ENCODE measurements at places on chromosomes 13 and 19.

GRCh38 chr19:41919948-41920712, 8.1 kb downstream of the ERFL start:
- no peak for DNase-seq

DNA sequence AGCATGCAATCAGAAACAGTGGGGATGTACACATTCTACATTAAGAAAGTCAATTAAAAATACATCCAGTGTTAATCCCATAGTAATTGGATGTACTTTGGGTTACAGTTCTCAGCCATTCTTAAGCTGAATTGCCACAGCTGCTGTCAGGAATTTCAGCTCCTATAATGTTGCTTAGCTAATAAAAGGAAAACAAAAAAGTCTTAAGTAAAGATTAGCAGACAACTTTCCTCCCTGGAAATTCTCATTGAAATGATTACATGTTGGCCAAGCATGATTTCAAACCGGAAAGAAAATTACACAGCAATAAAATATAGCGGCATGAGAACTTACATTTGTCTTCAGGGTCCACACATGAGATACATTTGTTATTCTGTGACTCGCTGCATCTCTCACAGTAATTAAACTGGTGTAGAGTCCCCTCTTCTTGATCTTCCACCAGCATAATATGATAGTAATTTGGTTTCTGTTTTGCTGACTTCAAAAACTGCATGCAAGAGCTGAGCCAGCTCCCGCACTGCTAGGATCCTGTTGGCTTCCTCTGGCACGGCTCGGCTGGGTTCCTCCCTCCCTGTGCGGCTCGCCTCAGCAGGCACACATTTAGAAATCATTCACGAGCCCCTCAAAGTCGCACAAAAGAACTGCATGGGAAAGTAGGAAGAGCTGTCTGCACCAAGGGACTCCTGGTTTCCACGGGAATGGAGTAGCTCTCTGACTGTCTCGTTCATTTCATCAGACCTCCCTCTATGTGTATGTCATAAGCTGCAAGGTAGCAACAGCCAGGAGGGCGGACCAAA, at the start of gene HTR2A:
HTR2A (minus strand) TSS at position 713 of the 797 bp plus-strand sequence. CDS start 1,147 bp downstream, outside the sequence.
- no peak for DNase-seq

DNA sequence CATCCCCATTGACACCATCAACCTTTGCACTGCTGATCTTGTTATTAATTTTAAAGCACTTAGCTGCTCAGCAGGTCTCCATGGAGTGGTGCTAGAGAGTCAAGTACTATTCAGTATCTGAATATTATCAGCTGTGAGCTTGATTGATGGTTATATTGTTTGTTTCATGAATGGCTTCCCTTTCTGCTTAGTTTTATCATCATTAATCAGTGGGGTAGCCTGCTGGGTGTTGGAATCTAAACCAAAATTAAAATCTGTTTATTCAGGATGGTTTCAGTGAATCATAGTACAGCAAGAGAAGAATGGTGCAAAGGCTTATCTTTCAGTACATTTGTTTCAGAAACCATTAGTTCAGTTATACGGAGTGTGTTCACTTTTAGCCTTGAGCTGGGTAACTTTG, 42.5 kb upstream of the SCEL start:
- no peak for DNase-seq

- no peak for DNase-seq
Observed at GRCh38 chr13:97629601-97630272, 195.8 kb downstream of the RAP2A start.

- DNase-seq, result no peak
Observed at GRCh38 chr19:33221638-33222037, 4.0 kb downstream of the SLC7A10 start.

- no peak for DNase-seq
Observed at GRCh38 chr13:29771247-29771646, 79.2 kb downstream of the UBL3 start.

- DNase-seq, result no peak
Observed at GRCh38 chr13:90365130-90365529, 982.4 kb upstream of the MIR17HG start.

DNA sequence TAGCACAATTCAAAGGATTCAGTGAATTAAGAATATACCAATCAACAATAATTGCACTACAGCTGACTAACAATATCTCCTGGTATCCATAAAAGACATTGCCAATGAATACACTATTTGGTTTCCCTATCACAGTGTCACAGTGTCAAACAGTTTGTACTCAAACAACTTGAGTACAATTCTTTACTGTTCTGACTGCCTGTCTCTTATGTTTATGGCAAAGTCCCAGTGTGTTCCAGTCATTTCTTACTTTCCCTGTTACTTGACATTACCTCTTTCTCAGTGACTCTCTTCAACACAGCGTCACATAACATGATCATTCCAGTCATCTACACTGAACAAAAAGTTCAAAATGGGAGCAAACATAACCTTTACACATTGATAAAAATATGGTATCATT, 21.2 kb upstream of the RNASEH2B start:
- no peak for DNase-seq

DNA sequence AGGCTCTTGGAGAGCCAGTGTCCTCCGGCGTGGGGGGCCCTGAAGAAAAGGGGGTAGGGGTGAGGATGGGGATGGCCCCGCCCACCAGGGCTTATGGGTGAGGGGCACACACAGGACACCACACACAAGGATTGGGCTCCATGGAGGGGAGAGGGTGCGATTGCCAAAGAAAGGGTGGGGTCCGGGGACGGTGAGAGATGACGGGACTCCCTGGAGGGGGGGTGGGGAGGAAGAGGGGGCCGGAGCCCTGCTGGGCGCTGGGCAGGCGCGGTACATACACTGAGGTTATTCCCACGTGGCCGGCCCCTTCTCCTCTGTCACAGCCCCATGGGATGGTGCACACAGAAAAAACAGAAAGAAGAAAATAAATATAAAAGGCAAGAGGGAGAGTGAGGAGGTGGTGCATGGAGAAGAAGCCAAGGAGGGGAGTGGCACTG, 60.1 kb downstream of the IER2 start:
- no peak for DNase-seq

DNA sequence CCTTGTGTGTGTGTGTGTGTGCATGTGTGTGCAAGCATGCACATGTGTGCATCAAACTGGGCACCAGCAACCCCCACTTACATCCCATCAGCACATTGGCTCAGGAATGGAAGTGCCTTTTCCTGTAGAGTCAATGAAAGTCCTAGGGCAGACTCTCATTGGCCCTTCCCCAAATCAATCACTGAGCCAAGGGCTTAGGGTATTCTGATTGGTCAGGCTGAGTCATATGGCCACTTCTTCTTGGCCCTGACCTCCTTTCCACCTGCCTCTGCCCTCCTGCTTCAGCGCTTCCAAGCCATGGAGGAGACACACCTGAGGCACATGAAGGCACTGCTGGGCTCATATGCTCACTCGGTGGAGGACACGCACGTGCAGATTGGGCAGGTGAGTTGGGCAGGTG, 20.9 kb downstream of the FCHO1 start:
- no peak for DNase-seq

DNA sequence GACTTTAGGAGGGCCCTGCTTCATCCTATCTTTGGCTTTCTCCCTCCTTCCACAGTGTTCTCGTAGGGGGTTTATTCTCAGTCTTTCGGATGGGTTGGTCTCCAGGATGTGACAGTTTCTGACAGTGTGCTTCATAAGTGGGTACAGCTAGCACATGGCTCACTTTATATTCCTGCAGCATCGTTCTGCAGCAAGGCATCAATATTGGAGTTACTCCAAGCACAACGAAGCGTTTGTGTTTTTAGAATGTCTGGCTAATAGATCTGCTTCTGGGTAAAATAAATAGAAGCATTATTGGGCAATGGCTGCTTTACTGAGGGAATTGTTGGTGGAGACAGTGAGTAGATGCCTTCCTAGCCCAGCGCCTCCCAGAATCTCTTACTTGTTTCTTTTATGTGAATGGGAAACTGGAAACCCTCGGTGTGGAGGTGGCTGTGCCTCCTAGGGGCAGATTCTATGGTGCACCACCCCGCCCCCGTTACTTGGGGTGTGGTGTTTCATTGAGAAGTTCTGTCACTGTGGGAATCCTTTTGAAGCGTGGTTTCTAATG, 2.0 kb downstream of the FARP1 start:
- DNase-seq, result no peak

DNA sequence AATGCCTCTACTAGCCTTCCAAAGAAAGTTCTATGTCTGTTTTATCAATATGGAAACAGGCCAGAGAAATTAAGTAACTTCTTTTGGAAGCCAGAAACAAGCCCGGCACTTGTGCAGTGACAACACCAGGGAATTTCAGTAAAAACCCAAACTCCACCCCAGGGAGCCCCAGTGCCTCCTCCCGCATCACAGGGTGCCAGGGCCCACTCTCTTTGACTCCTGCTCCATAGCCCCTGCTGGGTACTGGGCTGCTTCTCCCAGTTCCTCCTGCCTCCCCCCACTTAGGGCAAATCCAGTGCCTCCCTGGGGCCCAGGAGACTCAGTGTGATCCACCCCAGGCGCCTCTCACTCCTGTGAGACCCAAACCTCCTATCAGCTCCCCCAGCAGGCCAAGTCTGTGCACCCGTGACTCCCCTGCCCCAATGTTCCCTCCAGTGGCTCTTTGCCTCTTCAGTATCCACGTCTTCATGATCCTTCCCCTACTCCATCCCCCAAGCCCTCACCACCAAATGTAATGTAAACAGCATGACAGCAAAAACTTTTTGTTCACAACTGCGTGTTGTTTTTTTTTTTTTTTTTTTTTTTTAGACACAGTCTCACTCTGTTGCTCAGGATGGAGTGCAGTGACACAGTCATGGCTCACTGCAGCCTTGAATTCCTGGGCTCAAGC, 2.3 kb upstream of the FFAR3 start:
- DNase-seq, result no peak

DNA sequence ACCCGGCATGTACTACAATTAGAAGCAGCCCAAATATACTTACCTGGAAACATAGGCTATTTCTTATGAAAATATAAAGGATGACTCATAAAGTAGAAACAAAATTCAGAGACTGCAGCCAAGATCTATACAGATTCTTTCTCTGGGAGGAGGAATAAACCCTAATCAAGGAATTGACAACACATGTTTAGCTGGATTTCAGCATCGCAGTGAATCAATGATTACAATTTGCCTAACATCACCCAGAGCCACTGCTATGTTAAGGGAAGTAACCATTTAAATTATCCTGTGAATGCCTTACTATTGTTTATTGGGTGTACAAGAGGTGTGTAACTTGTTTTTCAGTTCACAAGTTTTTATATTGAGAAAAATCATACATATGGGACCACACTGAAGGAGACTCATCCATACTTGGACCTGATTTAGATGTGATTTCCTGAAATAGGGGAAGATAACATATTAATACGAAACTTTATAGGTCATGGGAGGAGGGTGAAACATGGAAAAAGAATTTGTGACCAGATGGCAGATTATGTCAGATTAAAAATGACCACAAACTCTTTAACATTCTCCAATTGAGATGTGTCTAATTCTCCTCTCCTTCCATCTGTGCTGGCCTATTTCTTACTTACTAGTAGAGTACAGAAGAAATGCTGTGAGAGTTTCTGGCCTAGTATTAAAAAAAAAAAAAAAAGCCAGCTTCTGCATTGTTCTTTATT, 1168.4 kb downstream of the SLITRK1 start:
- no peak for DNase-seq

DNA sequence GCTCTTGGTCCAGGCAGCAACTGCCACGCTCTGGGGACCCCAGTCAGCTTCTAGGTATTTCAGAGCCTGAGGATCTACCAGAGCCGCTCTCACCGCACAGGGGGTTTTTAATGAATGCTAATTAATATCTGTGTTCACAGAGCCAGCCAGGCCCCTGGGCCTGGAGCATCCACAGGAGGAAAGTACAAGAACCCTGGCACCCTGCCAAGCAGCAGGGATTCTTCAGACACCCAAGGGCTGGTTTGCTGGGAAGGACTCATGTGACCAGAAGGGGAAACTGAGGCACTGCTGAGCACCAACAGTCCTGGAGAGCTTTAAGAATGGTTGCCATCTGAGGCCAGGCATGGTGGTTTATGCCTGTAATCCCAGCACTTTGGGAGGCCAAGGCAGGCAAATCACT, 38.0 kb upstream of the ADGRE5 start:
- no peak for DNase-seq

- no peak for DNase-seq
Observed at GRCh38 chr13:100674572-100674871, at the start of gene TMTC4. TSS of gene TMTC4 (minus strand) at chr13:100674795. CDS start at chr13:100670362, 4,433 bp downstream.

DNA sequence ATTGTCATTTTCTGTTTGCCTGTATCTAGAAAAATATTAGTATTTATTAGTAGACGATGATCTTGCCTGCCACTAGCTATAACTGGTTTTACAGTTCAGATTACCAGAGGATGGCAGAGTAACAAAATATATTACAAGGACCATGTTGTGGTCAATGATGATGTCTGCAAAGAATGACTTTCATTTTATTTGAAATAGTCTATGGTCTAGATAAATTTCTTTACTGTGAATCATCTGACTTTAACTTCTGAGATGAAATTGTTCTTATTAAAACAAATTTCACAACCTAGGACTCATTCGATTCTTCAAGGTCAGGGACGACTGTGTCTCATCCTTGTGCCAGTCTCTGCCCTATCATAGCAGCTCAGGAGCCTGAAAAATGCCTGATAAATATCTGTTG, 637.8 kb upstream of the KLF12 start:
- no peak for DNase-seq

DNA sequence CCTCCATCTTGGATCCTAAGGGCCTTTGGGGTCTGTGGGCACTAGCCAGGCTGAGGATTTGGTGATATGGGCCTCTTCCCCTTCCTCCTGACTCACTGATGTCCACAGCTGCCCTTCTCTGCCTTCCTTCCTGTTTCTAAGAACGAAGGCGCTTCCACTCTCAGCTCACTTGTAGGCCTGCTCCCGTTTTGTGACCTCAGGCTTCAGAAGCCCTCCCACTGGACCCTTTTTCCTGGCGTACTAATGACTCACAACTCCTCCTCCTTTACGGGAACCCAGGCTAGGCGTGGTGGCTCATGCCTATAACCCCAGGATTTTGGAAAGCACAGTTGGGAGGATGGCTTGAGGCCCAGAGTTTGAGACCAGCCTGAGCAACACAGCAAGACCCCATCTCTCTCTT, 55.6 kb downstream of the TMED1 start:
- no peak for DNase-seq

DNA sequence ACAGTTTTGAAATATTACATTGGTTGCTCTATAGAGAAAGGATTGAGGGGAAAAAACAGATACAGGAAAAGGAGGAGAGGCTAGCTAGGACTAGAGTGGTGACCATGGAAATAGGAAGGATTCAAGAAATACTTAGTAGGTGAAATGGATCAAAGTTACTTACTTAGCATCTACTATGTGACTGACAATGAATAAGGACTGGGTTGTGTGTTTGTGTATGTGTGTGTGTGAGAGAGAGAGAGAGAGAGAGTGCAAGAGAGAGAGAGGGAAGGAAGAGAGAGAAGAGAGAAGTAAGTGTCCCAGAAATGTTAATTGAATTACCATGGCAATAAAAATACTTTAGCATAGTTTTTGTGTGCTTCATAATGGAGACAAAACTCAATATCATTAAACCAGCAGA, 7.9 kb downstream of the GPC6 start:
- DNase-seq, result no peak

GRCh38 chr13:71730267-71730666, 136.7 kb downstream of the DACH1 start:
- no peak for DNase-seq
